GM10248 (cell line): ENCODE measurements at places on chromosomes 2 and 18.

DNA sequence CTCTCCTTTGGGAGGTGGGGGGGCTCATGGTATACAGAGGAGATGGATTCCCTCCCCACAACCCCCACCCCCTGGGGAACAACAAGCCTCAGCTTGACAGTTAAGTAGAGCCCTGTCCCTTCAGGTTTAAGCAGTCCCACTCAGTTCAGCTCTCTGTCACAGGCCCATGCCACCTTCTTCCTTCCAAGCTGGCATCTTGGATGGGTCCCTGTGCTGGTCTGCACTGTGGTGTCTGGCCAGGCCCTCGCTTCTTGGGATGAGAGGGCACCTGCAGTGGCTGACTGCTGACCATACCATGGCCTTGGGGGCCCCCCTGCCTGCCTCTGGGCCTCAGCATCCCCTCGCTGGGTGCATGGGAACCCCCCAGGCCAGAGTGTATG lies 20.4 kb upstream of the GPR17 start:
- no peak for DNase-seq

- DNase-seq, result no peak
These were observed 355.2 kb downstream of the GALNT13 start for GRCh38 chr2:154226931-154227330.

DNA sequence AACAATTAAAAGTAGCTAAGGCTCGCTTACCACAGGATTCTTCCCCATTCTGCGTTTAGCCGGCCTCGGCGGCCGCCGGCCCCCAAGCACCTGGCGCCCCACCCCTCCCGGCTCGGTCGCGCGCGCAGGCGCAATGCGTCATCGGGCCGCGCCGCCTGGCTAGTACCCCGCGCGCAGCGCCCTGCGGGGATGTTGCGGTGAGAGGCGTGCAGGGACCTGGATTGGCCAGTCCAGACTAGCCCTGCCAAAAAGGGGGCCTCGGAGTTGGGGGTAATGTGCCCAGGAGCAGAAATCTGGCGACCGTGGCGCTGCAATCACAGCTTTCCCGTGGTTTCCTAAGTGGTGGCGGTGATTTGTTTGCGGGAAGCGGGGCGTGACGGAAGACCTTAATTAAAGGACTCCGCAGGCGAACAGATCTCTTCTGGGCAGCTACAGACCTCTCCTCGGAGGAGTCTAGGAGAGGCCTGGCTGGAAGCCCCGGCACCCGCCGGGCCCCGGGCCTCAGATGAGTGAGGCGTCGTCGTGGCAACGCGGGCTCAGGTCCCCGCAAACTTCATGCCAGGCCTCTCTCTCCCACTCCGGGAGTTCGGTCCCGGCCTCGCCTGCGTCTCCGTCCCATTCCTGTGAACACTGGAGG lies 606 bp downstream of the TMEM237 start:
- DNase-seq, result peak; percentile 90

GRCh38 chr2:95669441-95669991 lies 77.7 kb downstream of the TRIM43 start:
- DNase-seq, result no peak

- DNase-seq, result no peak
These were observed 160.1 kb upstream of the ZC3H15 start for GRCh38 chr2:186325827-186326535.

DNA sequence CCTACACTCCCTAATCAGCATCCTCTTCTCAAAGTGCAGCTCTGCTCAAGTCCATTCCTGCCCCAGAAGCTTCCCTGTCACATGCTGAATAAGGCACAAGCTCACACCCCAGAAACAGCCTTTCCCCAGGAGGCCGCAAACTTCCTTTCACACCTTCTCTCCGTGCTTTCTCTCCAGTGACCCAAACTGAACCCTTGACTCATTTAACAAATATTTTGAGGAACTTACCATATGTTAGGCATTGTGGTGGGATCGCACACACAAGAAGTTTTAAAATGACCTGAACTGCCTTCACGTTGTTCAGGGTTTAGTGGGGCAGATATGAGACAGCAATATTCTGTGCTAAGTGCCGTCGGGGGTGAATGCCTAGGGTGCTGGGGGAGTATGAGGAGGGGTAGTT lies 161.3 kb downstream of the INSIG2 start:
- DNase-seq, result peak; percentile 26

DNA sequence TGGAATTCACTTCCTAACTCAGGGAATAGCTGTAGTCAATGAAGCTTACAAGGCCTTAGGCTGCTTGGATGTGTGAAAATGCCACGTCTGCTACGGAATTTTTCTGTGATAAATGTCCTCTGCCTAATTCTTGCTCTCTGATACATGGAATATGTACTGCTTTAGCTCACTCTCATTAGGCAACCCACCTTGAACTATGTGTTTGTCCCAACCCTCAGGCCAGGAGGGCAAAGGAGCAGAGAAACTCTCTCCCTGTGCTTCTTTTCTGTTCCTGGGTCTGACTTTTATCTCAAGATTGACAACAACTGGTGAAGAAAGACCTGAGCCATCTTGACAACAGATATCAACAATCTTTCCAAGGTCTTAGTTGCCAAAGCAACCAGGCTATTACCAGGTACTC lies 143.9 kb downstream of the GCA start:
- no peak for DNase-seq

DNA sequence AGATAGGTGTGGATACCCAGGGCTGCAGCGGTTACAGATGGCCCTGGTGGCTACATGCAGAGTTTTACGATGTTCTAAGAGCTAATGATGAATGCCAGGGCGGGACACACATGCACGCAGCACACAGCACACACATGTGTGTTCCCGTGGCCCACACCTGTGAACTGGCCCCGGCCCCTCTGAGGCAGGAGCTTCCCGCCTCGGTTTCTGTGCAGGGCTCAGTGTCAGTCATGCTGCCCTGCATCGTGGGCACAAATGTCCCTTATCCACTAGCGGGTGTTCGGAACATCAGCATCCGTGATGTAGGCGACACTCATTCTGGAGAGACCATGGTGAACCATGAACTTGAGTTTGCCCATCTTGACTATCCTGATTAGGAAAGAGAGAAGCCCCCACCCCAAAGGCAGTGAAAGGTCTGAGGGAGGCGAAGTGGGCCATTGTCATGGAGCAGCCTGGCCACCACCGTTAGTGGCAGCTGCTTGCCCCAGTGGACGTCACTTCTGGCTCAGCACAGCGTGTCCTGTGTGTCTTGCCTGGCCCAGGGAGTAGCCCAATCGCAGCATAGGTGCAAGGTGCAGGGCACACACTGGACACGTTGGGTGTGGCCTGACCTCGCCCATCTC lies 43.8 kb downstream of the DCDC2C start:
- DNase-seq, result no peak

DNA sequence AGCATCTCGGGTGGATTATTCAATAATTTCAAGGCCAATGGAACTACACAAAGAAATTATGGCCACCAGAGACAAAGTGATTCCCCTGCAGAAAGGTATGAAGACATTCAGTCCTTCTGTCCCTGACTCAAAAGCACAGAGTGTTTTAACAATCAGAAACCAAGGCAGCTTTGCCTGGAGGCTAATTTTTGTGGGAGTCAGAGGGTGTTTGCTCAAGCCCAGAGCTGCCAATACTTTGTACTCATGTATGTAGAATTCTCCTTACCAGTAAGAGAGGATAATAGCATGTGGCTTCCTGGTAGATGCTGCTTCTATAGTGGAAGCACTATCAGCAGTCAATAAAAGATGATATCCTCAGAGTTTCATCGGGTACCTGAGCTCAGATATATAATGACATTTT lies 178.4 kb downstream of the KCNE4 start:
- DNase-seq, result no peak

DNA sequence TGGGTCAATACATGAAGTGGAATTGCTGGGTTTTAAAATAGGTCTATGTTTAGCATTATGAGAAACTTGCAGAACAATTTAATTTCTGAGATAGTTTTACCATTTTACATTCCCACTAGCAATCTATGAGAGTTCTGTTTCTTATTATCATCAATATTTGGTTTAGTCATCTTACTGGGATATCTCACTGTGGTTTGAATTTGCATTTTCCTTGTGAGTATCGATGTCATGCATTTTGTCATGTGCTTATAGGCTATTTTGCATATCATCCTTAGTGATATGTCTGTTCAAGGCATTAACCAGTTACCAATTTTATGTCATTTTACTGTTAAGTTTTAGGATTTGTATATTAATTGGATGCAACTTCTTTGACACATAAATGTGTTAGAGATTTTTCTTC lies 204.4 kb downstream of the MCFD2 start:
- no peak for DNase-seq

DNA sequence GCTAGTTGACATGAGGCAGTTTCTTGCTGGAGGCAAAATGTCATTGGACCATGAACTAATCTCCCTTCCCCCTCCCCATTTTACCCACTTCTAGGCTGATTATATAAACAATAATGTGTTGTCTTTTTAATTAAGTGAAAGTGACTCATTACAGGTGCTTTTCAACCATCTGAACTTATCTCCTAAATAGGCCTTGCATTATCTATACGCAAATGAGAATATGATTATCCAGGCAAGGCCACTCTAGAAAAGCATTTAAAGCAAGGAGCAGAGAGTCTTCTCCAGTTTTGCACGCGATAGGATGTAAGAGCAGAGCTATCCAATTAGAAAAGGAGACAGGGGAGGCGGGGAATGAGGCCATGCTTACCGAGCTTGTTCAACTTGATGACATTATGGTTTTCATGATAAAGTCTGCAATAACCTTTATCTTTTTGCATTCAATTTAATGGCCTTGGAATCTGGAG lies 286.1 kb upstream of the SIX3 start:
- no peak for DNase-seq

DNA sequence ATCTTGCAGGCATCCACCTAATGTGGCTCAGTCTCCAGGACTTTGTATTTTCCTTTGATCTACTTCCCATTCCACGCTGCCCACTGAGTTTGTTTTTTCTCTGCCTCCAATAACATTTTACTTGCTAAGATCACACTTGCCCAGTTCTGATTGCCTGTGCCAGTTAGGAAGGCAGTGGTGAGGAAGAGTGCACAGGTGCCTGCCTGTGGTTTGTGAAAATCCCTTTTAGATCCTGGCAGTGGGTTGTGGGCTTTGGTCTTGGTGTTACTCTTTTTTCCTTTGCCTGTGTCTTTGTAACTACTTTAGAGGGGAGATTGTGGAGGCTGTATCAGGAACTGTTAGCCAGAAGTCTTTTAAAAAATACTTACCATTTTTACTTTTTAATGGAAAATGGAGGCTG lies 36.9 kb upstream of the KCNG2 start:
- DNase-seq, result no peak

DNA sequence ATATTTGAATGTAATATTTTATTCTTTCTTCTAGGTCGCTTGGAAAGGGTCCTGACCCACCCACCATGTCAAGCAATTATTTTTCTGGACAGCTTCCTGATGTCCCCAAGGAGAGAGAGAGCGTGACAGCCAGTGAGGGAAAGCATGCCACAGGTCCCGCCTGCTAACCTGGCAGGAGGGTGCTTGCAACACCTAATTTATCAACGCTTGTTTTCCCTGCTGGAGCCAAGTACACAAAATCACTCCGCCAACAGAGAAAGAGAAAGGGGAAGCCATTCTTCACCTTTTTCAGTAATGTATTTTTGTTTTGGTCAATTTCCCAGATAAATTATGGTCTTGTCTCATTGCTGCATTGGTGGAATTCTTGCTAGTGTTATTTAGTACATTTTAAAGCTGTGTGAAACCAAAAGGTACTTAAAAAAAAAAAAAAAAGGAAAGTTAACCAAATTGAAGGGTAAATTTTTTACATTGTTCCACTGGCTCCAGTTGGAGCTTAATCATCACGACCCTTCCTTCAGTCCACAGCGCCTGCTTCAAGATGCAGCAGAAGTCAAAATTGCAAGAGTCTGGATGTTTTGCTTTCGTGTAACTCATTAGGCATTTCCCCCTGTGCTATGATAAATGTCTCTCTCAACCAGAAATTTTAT lies 88.5 kb upstream of the COPS8 start:
- no peak for DNase-seq

- no peak for DNase-seq
These were observed 500.6 kb downstream of the XIRP2 start for GRCh38 chr2:167388901-167389300.

DNA sequence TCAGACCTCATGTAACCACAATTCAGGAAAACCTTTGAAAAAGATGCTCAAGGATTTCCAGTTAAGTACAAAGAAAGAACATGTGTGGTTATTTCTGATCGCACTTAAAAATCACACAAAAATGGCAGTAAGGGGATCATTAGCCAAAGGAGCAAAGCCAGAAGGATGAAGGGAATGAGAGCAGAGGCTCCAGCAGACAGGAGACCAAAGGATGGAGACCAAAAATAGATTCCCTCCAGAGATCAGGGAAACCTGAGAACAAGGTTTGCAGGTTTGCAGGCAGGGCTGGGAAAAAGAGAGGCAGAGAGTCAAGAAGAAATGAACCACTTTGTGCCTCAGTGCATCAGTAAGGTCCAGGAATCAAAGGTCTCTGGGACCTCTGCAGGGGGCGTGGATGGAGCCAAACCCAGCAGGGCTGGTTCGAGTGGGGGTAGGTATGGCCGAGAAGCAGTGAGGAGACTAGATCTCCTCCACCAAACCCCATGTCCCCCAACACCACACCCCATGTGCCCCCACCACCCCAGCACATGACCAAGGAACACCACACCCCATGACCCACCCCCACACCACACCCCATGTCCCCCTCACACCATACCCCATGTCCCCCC lies 98.5 kb upstream of the GPC1 start:
- no peak for DNase-seq

GRCh38 chr2:101981504-101981903 lies 10.3 kb upstream of the IL1R2 start:
- DNase-seq, result no peak

GRCh38 chr18:627231-627630 lies 30.2 kb upstream of the TYMS start:
- no peak for DNase-seq

DNA sequence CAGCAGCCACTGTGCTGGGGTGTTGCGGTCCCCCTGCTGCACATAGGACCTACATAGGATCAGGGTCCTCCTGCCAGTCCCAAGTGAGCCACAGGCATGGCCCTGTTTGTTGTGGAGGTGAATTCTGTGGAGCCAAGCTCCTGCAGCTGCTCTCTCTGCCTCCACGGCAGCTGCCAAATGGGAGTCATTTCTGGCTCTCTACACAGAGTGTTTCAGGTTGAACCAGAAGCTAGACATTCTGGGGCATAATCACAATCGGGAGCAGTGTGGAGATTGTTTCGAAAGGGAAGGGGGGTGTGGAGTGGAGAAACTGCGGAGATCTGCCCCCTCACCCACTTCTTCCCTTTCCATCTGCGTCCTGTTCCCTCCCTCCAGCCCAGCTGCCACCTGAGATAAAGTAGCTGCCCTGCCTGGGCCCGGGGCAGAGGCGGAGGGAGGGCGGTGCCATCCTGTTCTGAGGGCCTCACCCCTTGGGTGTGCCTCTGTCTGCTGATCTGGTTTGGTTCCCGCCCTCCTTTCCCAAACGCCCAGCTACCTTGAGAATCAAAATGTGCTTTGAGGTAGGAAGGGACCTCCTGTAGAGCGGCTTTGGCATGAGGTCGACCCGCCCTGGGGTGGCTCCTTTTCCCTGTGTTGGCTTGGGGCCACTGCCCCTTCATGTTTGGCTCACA lies 139.4 kb downstream of the WDSUB1 start:
- DNase-seq, result no peak
